Activated CD8-positive, alpha-beta T cell treated with anti-CD3 and anti-CD28 coated beads for 36 hours (primary cell): ENCODE measurements at places on chromosomes 4 and X. TPM values are rescaled to one million over a fixed set of nuclear protein-coding genes. Genes with fewer than 3 reads are reported as not detected.

Gene FUNDC2
- 89.0 TPM for total RNA-seq

Gene FAM133A
- total RNA-seq: not detected

Gene SPACA5
- total RNA-seq: not detected

Gene KLB
- not detected for total RNA-seq

Gene STAP1
- 3.0 TPM for total RNA-seq

Gene C4orf36
- total RNA-seq: not detected

DNA sequence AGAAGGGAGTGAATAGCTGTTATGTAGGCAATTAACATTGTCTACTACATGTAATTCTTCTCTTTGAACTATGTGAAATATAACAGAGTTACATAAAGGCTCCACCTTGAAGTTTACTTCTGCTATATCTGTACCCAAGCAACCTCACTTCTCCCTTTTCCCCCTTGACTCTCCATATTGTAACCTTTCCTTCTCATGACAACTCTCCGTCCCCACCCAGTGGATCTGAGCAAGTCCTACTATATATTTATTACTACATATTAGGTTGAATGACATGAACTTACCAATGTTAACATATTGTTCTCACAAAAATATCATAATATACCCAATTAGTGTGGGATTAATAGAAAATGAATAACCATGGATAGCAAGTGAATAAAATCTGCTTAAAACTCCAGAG is 93.2 kb upstream of the ATP8A1 start:
- DNase-seq: peak; percentile 46

- DNase-seq: no peak
Observed at GRCh38 chr4:66625480-66625879, 919.8 kb downstream of the CENPC start.

GRCh38 chr4:35709080-35709479 is 535.2 kb downstream of the ARAP2 start:
- DNase-seq: no peak

DNA sequence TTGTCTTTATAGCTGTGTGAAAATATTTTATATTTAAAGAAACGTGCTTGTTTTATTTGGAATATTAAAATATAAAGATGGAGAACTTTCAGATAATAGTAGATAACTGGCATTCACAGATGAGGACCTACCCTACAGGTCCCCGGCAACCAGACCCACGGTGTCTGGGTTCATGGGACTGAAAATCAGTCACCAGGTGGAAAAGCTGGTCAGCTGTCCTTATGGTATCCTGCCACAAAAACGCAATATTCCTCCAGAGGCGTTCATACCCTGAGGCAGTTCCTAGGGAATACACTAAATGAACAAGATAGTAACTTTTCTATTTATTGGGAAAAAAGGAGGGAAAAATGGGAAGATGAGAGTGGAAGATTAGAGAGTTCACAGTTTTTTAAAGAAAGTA is 1.2 kb downstream of the TLR6 start:
- DNase-seq: no peak

DNA sequence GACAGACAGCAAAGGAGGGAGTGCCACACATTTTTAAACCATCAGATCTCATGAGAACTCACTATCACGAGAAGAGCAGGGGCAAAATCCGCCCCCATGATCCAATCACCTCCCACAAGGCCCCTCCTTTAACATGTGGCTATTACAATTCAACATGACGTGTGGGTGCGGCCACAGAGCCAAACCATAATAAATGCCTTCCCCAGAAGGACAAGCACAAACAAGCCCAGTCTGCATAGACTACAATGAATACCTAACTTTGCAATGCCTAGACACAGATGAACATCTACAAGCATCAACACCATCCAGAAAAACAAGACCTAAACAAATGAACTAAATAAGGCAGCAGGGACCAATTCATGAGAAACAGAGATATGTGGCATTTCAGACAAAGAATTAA is 12.3 kb downstream of the ETDA start:
- no peak for DNase-seq

GRCh38 chr4:165785337-165785736 is 87.7 kb upstream of the TLL1 start:
- DNase-seq: no peak

DNA sequence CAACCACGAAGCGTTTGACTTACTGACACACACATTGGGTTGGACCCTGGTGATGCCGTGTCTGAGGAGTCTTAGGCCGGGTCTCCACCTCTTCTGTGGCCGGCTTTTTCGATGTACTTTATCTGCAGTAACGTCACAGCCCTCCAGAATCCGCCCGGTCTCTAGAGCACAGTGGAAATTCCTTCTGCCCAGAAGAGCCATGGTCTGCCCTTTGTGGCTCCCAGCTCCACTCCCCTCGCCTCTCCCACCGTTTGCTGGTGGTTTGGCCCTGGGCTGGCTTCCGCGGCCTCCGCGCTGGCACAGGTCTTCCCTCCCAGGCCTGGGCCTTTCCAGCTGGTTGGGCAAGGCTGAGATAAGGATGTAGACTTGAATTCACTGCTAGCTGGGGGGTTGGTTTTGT is 4.3 kb downstream of the MAEA start:
- no peak for DNase-seq

DNA sequence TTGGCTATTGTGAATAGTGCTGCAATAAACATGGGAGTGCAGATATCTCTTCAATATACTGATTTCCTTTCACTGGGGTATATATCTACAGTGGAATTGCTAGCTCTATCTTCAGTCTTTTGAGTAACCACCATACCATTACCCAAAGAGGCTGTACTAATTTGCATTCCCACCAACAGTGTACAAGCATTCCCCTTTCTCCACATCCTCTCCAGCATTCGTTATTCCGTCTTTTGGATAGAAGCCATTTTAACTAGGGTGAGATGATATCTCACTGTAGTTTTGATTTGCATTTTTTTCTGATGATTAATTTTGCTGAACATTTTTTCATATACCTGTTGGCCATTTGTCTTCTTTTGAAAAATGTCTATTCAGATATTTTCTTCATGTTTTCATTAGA is 110.3 kb downstream of the PRDM5 start:
- no peak for DNase-seq

DNA sequence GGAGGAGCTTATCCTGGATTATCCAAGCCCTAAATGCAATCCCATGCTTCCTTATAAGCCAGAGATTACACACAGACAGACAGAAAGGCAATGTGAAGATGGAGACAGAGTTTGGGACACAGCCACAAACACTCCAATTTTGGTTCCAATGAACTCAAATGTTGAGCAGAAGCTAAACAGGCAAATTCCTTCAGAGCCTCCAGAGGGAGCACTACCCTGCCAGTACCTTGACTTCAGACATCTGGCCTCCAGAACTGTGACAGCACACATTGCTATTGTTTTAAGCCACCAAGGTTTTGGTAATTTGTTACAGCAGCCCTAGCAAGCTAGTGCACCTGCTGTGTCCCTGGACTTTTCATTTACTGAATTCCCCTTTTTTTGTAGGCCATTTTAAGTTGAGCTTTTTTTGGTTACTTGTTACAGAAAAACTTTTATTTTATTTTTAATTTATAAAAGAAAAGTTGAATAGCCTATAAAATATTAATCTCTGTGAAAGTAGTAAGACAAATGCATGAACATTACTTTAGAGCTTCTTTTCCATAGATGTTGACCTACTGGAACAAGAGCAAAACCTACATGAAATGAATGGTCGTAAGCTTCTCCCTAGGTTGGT is 33.4 kb upstream of the SRD5A3 start:
- DNase-seq: peak; percentile 55

DNA sequence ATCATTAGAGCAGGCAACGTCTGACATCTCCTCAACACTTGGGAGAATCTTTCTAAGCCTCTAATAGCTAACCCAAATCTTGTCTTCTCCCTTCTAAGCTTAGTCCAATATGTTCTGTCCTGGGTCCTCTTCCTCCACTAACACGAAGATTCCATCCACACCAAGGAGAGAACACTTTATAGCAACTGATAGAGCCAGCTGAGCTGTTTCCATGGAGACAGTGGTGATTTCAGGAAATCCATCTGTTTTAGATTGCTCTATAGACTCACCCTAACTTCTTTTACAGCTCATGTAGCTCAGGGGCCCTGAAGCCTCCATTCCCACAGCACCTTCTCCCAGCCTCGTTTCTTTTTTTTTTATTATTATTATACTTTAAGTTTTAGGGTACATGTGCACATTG is 37.4 kb downstream of the SCD5 start:
- no peak for DNase-seq

DNA sequence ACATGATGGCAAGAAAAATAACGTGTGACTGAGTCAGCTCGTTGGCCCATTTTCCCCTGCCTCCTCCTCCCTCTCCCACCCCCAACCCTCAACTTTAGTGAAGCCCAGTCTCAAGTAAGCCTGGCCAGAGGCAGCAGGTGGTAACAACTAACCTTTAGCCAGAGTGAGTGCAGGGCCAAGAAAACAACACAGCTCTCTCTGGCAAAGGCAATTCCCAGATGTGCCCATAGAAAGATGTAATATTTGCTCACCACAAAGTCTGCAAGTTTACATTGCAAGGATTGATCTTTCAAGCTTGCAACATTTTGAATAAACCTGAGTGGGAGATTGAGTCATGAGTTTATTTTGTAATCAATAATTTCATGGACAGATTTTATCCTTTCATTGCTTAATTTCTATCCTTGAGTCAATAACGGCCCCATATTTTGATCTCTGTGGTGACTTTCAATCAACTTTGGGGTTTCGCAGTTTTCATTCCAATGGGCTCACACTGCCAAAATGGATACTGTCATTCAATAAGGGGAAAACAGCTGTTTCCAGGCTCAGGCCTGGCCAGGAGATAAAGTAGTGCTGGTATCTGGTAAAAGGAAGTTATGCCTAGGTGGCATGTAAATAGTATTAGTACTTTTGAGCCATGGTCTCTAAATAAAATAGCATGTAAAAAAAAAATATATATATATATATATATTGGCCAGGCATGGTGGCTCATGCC is 130.7 kb upstream of the TMEM164 start:
- no peak for DNase-seq

- DNase-seq: no peak
Observed at GRCh38 chrX:3791449-3791848, 78.0 kb upstream of the PRKX start.

DNA sequence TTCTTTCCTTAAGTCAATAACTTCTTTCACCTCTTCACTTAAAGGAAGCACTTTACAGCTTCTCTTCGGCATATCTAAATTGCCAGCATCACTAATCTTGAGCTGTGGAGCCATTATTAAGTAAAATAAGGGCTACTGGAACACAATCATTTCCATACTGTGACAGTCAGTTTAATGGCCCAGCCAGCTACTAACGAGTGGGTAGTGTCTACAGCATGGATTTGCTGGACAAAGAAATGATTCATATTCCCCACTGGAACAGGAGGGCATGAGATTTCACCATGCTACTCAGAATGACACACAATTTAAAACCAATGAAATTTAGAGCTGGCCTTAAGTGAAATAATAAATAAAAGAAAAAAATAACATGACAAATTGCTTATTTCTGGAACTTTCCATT is 72.1 kb downstream of the DDIT4L start:
- no peak for DNase-seq

DNA sequence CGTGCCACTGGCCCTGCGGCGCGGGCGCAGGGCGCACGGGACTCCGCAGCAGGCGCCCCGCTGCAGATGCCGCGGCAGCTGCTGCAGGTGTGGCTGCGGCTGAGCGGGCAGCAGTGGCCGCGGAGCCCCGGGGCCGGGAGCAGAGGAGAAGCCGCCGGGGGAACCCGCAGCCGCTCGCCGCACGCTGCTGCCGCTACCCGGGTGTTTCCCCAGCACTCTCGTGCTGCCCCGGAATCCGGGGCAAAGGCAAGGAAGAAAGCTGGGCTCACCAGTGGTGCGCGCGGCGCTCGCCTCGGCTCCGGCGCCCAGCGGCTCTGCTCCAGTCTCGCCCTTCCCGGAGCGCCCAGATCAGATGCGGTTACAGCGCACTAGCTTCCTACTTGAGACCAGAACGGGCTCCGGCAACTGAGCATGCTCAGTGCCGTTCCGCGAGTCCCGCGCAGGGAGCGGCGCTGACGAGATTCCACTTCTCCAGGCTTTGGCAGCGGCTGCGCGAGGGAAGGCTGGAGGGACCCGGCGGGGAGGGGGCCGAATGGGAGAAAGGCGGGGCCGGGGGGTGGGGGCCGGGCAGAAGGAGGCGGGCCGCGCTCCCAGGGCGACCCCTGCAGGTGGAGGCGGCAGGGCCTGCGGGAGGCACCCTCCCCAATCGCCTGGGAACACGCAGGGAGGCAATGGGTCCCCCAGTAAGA is at the start of gene APBB2:
APBB2 (minus strand) TSS at position 407 of the 689 bp plus-strand sequence. CDS start 181,288 bp downstream, outside the sequence.
- DNase-seq: peak; percentile 46

- DNase-seq: no peak
Observed at GRCh38 chr4:153453402-153453801, 12.8 kb upstream of the TMEM131L start.

DNA sequence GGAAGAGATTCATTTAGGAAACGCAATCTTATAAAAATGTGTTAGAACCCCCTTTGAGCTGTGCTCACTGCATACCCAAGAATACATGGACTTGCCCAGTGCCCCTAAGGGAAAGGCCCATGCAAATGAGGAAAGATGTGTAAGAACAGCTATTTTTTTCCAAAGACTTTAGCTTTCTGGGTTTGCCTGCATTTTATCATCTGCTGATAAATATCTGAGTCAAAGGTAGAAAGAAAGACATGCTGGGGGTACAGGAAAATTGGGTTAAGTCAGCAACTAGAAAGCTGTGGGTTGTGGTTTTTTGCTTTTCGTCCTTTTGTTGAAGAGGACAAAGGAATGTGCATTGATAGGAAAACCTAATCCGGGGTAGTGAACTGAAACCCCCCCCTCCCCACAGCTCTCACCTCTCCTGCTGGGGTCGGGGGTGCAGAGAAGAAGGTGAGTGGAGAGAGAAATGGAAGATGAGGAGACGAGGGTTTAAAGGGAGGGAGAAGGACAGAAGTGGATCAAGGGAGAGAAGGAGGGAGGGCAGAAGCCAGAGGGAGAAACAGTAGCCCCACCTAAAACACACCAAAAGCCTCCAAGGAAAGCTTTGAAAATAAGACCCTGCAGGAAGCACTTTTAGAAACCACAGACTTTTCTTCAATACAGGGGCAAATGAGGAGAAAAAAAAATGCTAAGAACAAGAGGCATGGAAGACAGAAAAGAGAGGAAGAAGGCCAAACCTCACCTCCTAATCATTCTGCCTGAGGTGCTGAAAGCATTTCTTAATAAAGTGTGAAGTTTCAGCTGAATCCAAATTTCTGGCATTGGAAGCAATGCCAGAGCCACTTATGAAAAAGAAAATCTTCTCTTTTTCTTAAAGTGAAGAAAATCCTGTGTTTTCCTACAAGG is 49.3 kb downstream of the KDR start:
- DNase-seq: peak; percentile 14

GRCh38 chr4:145481164-145481941 is at the start of gene SMAD1:
SMAD1 (plus strand) TSS chr4:145481853; CDS start chr4:145514614, 32,761 bp downstream.
- DNase-seq: peak; percentile 41

DNA sequence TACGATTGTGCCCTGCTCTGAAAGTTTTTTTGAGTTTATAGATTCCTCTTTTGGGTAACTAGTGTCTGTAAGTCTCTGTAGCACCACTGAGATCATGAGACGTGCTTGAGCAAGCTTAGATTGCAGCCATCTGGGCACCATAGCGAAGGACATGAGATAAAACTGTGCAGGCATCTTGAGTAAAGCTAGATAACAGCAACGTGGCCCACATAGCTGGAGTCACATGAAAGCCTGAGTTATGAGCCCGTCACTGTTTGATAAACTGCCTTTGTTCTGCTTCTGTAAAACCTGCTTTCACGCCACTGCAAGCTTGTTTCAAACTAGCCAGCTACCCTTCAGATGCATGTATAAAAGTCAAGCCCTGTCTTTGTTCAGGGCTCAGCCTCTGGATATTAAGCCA is 359.1 kb upstream of the CXorf51A start:
- no peak for DNase-seq
